Inflammatory macrophage treated with lipopolysaccharide for 1 hour (primary cell): ENCODE measurements at places on chromosomes 4 and X.

DNA sequence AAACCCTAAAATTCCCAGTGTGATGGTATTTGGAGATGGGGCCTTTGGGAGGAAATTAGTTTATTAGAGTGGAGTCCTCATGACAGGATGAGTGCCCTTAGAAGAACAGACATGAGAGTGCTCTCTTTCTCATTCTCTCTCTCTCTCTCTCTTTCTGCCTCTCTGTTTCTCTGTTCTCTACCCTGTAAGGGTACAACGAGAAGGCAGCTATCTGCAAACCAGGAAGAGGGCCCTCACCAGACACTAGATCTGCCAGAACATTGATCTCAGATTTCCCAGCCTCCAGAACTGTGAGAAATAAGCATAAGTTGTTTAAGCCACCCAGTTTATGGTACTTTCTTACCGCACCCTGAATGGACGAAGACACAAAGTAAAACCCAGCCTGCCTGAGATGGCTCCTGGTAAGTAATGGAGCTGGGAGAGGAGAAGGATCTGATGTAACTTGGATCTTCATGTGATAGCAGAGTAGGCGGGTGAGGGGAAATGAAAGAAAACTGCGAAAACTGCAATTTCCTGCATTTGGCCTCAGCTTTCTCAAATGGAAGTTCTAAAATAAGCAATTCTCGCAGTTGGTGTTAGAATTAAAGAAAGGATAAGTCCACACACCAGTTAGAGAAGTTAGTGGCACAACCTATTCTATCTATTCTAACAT is 8.7 kb upstream of the CDS1 start:
- DNase-seq: peak; percentile 87

DNA sequence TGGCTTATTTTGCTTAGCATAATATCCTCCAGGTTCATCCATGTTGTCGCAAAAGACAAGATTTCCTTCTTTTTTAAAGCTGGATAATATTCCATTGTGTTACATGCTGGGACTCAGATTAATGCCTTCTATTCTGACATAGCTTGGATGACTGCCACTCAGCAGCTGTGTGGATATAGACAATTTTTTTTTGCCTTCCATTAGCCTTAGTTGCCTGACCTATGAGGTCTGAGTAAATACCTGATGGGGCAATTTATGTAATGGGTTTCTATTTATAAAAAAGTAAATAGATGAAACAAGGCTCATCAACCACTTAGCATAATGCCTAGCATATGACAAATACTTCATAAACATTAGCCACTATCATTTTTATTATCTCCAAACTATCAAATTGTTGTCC is 515.4 kb downstream of the ZNF674 start:
- no peak for DNase-seq

GRCh38 chr4:179372746-179373145 is 1930.5 kb upstream of the AGA start:
- DNase-seq: no peak

DNA sequence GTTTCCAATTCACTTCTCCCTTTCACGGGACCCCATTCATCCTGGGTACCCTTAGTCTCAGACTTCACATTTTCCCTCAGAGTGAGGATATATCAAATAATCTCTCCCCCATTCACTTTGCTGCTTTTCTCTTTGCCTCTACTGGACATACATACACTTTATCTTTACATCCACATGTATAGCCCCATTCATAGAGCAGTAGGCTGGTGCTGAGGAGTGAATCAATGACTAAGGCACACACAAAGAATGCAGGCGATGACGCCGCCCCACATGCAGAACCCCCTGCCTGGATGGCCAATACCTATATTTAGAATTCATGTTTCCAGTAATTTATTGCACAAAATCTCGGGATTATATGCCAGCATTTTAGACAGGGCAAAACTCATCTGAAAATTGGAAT is 554.3 kb upstream of the TENM3 start:
- DNase-seq: no peak

DNA sequence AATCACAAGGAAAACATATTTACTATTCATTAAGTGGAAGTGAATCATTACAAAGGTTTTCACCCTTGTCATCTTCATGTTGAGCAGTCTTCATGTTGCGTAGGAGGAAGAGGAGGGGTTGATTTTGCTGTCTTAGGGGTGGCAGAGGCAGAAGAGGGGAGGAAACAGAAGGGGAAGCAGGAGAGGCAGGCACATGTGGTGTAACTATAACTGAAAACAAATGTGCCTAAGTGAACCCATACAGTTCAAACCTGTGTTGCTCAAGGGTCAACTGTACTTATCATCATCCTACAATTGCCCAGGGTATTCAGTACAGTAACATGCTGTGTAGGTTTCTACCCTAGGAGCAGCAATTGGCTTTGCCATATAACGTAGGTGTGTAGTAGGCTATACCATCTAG is 47.2 kb downstream of the SYNPO2 start:
- peak; percentile 2 for DNase-seq

- no peak for DNase-seq
Measured at GRCh38 chr4:25608644-25609043, 47.0 kb upstream of the SLC34A2 start.

DNA sequence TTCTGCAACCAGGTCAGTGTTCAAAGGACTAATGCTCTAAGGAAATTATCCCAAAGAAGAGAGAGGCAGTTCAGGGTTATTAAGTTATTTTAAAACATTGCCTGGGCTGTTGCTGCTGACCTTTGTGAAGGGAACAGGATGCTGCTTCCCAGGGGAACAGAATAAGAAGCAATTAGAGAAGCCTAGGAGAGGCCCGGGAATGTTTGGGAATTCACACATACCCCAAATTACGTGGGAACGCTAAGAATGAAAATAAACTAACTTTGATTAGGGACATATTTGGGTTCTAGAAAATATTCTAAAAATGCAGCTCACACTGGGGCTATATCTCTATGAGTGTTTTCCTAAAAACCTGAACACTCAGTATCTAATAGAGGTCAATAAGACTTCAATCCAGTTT is 243.1 kb upstream of the FTHL17 start:
- no peak for DNase-seq

GRCh38 chr4:15811703-15812337 is 33.7 kb downstream of the CD38 start:
- DNase-seq: no peak

- no peak for DNase-seq
Measured at GRCh38 chr4:105236916-105237311, 90.2 kb downstream of the TET2 start.

- DNase-seq: peak; percentile 12
Measured at GRCh38 chr4:153159728-153160221, 44.5 kb upstream of the TRIM2 start.

DNA sequence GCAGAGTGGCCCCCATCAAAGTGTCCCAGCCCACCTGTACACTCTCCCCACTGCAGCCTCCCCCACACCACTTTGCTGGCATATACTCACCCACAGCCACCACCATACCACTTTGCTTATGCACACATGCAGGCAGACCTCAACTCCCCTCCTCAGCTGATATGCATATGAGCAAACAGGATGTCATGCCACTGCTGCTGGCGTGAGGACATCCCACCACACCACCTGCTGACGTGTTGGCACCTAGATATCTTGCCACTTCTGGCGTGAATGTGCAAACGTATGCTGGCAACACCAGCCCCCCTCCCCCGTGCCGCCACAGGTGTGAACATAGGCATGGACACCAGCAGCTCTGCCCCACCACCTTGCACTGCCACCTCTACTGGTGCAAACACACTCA is 22.4 kb upstream of the MAGEA8 start:
- DNase-seq: no peak

GRCh38 chr4:112348488-112349158 is 51.5 kb downstream of the ALPK1 start:
- DNase-seq: no peak

- no peak for DNase-seq
Measured at GRCh38 chr4:149076401-149076800, 634.2 kb upstream of the NR3C2 start.

- DNase-seq: no peak
Measured at GRCh38 chr4:53589511-53589910, 1.8 kb downstream of the LNX1 start.

DNA sequence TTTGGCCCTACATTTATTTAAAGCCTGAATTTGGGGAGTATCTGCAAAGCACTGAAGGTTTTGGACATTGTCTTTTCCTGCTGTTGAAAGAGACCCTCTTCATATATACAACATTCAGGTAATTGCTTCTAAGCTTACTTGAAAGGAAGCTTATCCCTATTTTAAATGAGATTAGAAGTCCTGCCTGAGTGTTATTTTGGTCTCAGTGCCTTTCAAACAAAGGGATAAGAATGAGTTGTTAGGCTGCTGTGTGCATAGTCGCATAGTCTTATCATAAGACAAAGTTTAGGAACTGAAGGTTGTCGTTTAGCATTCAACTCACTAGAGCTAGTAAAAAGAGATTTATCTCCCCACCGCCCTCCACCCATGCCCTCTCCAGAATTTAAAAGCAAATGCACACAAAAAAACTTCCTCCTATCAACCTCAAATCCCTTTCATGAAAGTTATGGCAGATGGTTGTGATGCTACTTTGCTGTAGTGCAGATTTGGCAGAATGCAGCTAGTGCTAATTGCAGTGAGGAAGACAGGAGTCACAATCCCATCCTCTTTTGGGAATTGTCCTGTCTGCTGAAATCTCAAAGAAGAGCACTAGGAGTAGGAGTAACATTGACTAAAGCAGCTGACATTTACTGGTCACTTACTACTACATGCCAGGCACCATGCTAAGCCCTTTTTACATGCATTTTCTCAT is 5.8 kb downstream of the HERC3 start:
- DNase-seq: no peak
